ENCODE measurements at places on chromosomes 11 and 22. TPM values are rescaled to one million over a fixed set of nuclear protein-coding genes. Genes with fewer than 3 reads are reported as not detected.

DNA sequence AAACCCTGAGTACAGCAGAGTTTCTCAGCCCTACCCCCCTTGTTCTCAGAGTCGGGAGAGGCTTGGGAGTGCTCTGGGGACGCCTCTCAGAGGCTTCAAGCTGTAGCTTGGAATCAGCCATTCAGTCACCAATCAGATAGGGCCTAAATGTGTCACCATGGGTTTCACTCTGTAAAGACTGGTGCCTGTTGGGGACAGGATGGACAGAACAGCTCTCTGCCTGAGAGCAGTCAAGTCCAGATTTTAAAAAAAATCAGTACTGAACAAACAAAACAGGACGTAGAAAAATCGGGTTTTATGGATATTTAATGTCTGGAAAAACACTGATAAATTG lies 1.3 kb downstream of the FADD start:
- DNase-seq, result no peak

The MUC2 gene
- 0.12 TPM for total RNA-seq

The YPEL1 gene
- 8.2 TPM for total RNA-seq

GRCh38 chr11:82458761-82459160 lies 274.9 kb downstream of the FAM181B start:
- no peak for DNase-seq

The MMP8 gene
- total RNA-seq, result not detected

- DNase-seq, result no peak
Measured at GRCh38 chr11:86039094-86039493, 29.8 kb downstream of the PICALM start.

The HMBS gene
- total RNA-seq, result 7.8 TPM

DNA sequence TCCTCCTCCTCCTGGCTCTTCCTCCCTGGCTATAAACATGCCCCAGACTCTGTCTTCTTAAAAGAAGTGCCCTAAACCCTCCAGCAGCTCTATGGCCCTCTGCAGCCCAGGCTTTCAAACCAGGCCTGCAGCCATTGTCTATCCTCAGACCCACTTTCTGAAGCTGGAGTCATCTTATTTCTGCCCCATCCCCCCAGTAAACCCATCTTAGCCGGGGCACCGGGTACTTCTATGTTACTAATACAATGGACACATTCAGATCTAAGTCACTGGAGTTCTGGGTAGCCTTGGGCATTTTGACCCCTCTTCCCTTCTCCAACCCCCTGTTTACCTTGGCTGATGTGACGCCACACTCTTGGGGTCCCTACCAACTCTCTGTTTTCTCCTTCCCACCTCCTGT lies 29.7 kb upstream of the CACNG2 start:
- DNase-seq, result no peak

The GP1BB gene
- 0.58 TPM for total RNA-seq

GRCh38 chr11:26780376-26781085 lies 58.7 kb upstream of the SLC5A12 start:
- no peak for DNase-seq

GRCh38 chr11:114621950-114622809 lies 26.6 kb upstream of the NXPE4 start:
- no peak for DNase-seq

DNA sequence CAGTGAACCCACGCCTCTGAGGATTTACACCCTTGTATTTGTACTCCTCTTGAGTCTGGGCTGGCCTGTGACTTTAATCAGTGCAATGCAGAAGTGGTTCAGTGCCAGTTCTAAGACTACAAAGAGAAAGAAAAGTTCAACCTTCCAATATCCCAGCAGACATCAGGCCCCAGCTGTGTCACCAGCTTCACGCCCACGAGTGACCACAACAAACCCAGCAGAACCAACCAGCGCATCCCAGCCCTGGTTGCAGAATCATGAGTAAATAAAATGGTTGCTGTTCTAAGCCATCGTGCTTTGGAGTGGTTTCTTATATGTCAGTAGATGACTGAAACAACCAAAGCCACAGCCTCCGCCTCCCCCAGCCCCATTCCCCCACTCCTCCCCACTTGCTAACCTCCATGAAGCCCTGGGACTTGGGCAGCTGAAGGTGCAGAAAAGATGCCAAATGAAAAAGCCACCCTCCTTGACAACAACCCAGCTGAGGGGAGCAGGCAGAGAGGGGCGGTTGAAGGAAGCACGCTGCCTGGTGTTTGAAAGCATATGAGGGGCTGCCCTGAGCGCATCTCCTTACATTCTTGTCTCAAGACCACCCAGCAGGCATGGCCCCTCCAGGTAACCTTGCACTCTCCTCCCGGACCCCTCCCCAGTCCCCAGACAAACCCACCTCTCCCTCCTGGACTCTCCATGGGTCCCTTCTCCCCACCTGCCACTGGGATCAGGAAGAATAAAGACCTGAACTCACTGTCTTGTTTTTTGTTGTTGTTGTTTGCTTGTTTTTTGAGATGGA lies 20.9 kb downstream of the TSKU start:
- DNase-seq, result peak; percentile 26

DNA sequence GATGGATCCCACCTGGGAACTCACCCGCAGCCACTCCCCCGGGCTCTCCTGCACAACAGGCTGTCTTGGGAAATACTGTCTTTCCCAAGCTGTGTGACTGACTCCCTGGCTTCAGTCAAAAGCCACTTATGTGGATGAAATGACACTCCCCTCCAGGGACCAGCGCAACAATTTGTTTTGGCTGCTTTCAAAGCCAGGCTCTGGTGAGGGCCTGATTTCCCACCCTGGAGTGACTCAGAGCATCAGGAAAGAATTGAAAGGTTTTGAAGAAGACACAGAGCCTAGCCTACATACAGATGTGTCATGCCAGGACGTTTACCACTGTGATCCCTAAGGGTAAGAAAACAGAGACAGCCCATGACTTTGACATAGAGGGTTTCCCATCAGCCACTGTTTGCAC lies 550.5 kb downstream of the MIAT start:
- DNase-seq, result no peak

The SLC22A12 gene
- not detected for total RNA-seq

GRCh38 chr11:62664405-62665074 lies 470 bp downstream of the C11orf98 start:
- peak; percentile 58 for DNase-seq

- DNase-seq, result peak; percentile 78
Measured at GRCh38 chr11:8911029-8911823, at the start of gene AKIP1. TSS of gene AKIP1 (plus strand) at chr11:8911189. CDS start at chr11:8911450, 261 bp downstream.

The OTOG gene
- total RNA-seq, result not detected

The CDON gene
- 1.7 TPM for total RNA-seq

The TSPO gene
- 101 TPM for total RNA-seq

The GPR83 gene
- 0.06 TPM for total RNA-seq

DNA sequence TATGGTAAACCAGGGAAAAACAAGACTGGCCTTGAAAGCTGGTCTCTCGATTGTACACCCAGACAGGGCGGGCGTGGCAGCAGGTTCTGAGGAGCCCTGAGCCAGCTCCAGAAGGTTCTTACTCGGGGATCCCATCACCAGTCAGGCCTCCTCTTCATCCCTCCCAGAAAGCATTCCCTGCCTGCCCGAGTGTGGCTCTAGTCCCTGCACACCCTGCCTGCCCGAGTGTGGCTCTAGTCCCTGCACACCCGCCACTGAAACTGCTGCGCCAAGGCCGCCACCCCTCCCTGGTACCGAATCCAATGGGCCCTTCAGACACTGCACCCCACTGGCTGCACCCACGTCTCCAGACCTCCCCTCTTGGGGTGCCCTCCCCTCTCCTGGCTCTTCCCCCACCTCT lies 30.1 kb downstream of the KIAA0930 start:
- DNase-seq, result no peak

- DNase-seq, result no peak
Measured at GRCh38 chr11:120290956-120291355, 34.1 kb upstream of the TLCD5 start.

GRCh38 chr11:75429902-75430713 lies 2.9 kb downstream of the KLHL35 start:
- peak; percentile 63 for DNase-seq

The ZNF280B gene
- 1.8 TPM for total RNA-seq

The LDHAL6A gene
- total RNA-seq, result not detected

GRCh38 chr22:45316796-45317526 lies 7.2 kb downstream of the FAM118A start:
- DNase-seq, result no peak

DNA sequence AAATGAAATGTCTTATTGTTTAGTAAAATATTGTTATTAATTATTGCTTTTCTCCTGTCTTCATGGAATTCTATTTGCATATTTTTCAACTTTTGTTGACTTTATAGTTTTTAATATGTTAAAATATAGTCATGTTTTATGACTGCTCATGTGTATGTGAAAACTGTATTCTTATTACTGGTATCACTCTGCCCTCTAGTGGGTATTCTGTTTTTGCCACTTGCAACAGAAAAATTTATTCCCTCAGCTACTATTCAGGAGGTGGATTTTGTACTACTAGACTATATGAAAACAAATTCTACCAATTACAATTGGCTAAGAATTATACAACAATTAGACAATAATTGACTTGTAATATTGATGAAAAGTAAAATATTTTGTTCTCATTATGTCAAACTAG lies 45.0 kb downstream of the OR4C6 start:
- DNase-seq, result no peak

The A4GALT gene
- 0.26 TPM for total RNA-seq

- no peak for DNase-seq
Measured at GRCh38 chr11:27401280-27401832, 38.3 kb upstream of the CCDC34 start.

The KBTBD3 gene
- total RNA-seq, result 11.5 TPM

The KLHL35 gene
- 1.5 TPM for total RNA-seq

DNA sequence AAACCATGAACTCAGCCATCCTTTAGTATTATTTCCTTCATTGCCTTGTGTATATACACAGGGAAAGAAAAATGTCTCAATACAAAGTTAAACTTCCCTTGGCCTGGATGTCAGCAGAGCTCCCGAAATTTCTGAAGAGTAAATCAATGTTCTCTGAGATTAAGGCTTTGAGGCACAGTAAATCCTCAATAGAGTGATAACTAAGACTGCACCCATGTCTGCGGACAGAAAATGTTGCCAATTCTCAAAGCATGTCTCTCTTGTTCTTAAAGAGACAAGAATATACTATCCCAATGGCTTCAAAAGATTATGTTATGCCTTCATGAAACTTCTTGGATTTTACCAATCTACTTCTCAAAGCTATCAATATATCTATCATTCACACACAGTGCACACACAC lies 1196.7 kb upstream of the TENM4 start:
- DNase-seq, result no peak

The NRXN2 gene
- 0.43 TPM for total RNA-seq

The SGSM1 gene
- 1.7 TPM for total RNA-seq

Data from T-cell (primary cell).